Tibial nerve (tissue), 4 donors: ENCODE measurements at places on chromosomes 11 and 22. TPM values are rescaled to one million over a fixed set of nuclear protein-coding genes. Genes with fewer than 3 reads are reported as not detected.

The OVOL1 gene
- not detected for total RNA-seq

The NAV2 gene
- 34.7 TPM for total RNA-seq

The MEI1 gene
- total RNA-seq: not detected

GRCh38 chr11:33691066-33691864 is 9.4 kb downstream of the C11orf91 start:
- H3K36me3 ChIP-seq: no peaks in the 10 kb centered on the region
- no peak for DNase-seq
- peak overlapping the region; percentile 70 for H3K27ac ChIP-seq
- no peak overlapping the region for H3K4me3 ChIP-seq

GRCh38 chr11:123069908-123070821 is 8.2 kb upstream of the HSPA8 start:
- peaks cover 8% of the 10 kb centered on the region for H3K4me1 ChIP-seq
- peak overlapping the region; percentile 69 for H3K27ac ChIP-seq
- H3K4me3 ChIP-seq: no peak overlapping the region

DNA sequence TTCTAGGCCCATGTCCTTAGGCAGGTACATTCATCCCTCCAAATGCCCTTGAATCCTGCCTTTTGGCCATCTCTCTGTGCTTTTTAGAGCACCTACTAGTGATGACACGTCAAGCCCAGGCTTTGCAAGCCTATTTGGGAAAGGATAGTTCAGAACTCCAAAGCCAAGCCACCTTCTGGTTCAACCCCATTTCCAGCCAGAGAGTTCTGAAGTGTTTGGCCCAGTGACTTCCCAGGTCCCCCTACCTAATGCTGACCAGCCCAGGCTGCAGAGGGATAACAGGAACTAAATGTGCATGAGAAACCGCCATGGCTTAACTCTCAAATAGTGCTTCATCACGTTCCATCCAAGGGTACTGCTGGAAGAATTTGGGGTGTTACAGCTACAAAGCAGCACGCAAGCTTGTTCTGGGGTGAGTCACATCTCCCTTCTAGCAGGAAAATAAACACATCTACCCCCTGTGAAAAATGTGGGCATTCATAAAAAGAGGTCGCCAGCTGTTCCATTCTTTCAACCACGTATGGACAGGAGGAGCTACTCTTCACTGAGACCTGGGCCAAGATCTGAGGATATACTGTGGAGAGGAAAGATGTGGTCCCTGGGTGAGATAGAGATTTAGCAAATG is 2.0 kb upstream of the FXYD6 start:
- peaks cover 43% of the 10 kb centered on the region for H3K4me1 ChIP-seq
- peaks cover 57% of the 10 kb centered on the region for H3K27me3 ChIP-seq
- no peak for DNase-seq
- no peak overlapping the region for H3K4me3 ChIP-seq
- H3K36me3 ChIP-seq: no peaks in the 10 kb centered on the region
- H3K27ac ChIP-seq: no peak overlapping the region

GRCh38 chr22:27900153-27900552 is 18.9 kb downstream of the PITPNB start:
- no peak overlapping the region for H3K4me3 ChIP-seq
- no peaks in the 10 kb centered on the region for H3K36me3 ChIP-seq
- H3K27me3 ChIP-seq: no peaks in the 10 kb centered on the region
- H3K27ac ChIP-seq: no peak overlapping the region

The CDHR5 gene
- total RNA-seq: not detected

GRCh38 chr11:102559839-102560238 is 29.3 kb upstream of the MMP7 start:
- H3K4me1 ChIP-seq: peaks cover 29% of the 10 kb centered on the region
- H3K27ac ChIP-seq: peak overlapping the region; percentile 41
- DNase-seq: no peak
- H3K4me3 ChIP-seq: no peak overlapping the region
- no peaks in the 10 kb centered on the region for H3K27me3 ChIP-seq
